ENCODE measurements at places on chromosomes 6 and 20.

- no peak overlapping the region for H3K27ac ChIP-seq
- no peaks in the 10 kb centered on the region for H3K36me3 ChIP-seq
- DNase-seq: no peak
- no peaks in the 10 kb centered on the region for H3K4me1 ChIP-seq
Observed at GRCh38 chr6:111718990-111719389, 113.3 kb upstream of the TRAF3IP2 start.

GRCh38 chr6:149054559-149055194, 262.8 kb upstream of the TAB2 start:
- H3K27ac ChIP-seq: no peak overlapping the region
- no peak overlapping the region for H3K4me3 ChIP-seq
- H3K4me1 ChIP-seq: no peaks in the 10 kb centered on the region
- no peaks in the 10 kb centered on the region for H3K36me3 ChIP-seq
- no peaks in the 10 kb centered on the region for H3K27me3 ChIP-seq

- peaks cover 7% of the 10 kb centered on the region for H3K27me3 ChIP-seq
- H3K27ac ChIP-seq: no peak overlapping the region
- DNase-seq: no peak
- H3K4me1 ChIP-seq: peaks cover 4% of the 10 kb centered on the region
- H3K36me3 ChIP-seq: no peaks in the 10 kb centered on the region
- peak overlapping the region; percentile 62 for H3K4me3 ChIP-seq
Observed at GRCh38 chr20:1185790-1186334, 1.1 kb upstream of the TMEM74B start.

GRCh38 chr6:7914991-7915789, 4.6 kb upstream of the TXNDC5 start:
- no peaks in the 10 kb centered on the region for H3K36me3 ChIP-seq
- no peak overlapping the region for H3K4me3 ChIP-seq
- DNase-seq: no peak

GRCh38 chr6:163296835-163297519, 117.5 kb upstream of the QKI start:
- H3K4me1 ChIP-seq: no peaks in the 10 kb centered on the region
- H3K27me3 ChIP-seq: no peaks in the 10 kb centered on the region
- H3K27ac ChIP-seq: no peak overlapping the region
- no peak overlapping the region for H3K4me3 ChIP-seq
- H3K36me3 ChIP-seq: no peaks in the 10 kb centered on the region

DNA sequence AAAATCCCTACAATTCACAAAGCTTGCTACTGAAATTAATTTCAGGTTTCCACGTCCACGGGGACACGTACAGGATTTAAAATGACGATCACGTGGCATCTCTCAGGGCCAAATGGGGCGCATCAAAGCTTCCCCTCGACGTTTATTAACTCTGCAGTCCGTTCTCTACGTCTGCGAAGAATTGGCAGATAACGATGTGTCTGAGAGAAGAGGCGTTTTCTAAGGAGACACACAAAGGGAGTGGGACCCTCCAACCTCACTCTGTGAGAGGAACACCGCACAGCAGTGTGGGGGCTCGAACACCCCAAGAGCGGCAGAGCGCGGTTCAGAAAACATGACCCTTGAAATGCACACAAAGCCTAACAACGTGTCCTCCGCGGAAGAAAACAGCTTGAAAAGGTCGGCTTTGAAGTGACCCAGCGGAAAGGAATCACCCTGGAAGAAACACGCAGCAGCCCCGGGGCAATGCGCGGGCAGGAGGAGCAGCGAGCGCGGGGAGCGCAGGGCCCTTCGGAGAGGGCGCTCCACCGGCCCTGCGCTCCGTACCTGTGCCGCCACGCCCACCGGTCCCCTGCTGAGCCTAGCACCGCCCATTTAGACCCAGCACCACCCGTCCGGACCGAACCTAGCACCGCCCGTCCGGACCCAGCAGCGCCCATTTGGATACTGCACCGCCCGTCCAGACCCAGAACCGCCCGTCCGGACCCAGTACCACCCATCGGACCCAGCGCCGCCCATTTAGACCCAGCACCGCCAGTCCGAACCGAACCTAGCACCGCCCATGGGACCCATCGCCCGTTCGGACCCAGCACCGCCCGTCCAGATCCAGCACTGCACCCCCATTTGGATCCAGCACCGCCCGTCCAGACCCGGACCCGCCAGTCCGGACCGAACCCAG, 1.1 kb upstream of the AFDN start:
- peak; percentile 71 for DNase-seq
- H3K4me3 ChIP-seq: peak overlapping the region; percentile 82
- no peaks in the 10 kb centered on the region for H3K27me3 ChIP-seq

DNA sequence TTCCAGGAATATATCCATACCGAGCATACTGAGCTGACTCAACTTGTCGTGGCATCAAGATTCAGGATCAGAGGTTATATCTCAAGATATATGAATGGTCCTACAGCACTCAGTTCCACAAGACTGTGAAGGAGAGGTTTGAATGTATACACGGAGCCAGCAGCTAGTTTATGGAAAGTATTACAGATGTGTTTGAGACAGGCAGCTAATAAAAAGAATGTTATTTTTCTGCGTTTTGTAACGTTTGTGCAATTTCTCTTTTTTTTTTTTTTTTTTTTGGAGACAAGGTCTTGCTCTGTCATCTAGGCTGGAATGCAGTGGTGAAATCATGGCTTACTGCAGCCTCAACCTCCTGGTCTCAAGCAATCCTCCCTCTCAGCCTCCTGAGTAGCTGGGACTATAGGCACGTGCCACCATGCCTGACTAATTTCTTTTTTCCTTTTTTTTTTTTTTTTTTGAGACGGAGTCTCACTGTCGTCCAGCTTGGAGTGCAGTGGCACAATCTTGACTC, 3.4 kb upstream of the FAM110A start:
- H3K27me3 ChIP-seq: no peaks in the 10 kb centered on the region
- DNase-seq: no peak
- peaks cover 11% of the 10 kb centered on the region for H3K4me1 ChIP-seq
- no peak overlapping the region for H3K4me3 ChIP-seq
- H3K36me3 ChIP-seq: no peaks in the 10 kb centered on the region

- no peaks in the 10 kb centered on the region for H3K36me3 ChIP-seq
- no peak overlapping the region for H3K27ac ChIP-seq
- no peaks in the 10 kb centered on the region for H3K27me3 ChIP-seq
- no peak overlapping the region for H3K4me3 ChIP-seq
Observed at GRCh38 chr6:46787871-46788540, 5.2 kb upstream of the MEP1A start.

DNA sequence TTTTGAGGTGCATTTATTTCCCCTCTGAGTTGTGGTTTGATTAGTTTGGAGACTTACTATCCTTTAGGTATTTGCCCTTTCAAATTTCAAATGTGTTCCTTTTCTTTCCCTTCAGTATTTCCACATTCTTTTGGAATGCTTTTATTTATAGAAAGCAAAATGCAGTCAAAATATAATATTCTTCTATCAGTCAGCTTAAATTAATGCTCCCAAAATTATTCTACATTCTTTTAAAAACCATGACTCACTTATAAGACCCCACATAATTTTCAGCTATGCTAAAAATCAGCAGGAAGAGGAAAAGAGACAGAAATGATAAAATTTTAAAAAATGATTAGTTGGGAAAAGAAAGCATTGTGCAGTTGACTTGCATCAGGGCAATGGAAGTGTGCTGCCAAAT, 180.0 kb upstream of the SMLR1 start:
- no peak overlapping the region for H3K27ac ChIP-seq
- no peaks in the 10 kb centered on the region for H3K27me3 ChIP-seq
- no peaks in the 10 kb centered on the region for H3K36me3 ChIP-seq

GRCh38 chr6:163702736-163703135, 288.2 kb downstream of the QKI start:
- H3K4me1 ChIP-seq: peaks cover 3% of the 10 kb centered on the region
- H3K27me3 ChIP-seq: no peaks in the 10 kb centered on the region
- no peak for DNase-seq
- no peak overlapping the region for H3K27ac ChIP-seq

DNA sequence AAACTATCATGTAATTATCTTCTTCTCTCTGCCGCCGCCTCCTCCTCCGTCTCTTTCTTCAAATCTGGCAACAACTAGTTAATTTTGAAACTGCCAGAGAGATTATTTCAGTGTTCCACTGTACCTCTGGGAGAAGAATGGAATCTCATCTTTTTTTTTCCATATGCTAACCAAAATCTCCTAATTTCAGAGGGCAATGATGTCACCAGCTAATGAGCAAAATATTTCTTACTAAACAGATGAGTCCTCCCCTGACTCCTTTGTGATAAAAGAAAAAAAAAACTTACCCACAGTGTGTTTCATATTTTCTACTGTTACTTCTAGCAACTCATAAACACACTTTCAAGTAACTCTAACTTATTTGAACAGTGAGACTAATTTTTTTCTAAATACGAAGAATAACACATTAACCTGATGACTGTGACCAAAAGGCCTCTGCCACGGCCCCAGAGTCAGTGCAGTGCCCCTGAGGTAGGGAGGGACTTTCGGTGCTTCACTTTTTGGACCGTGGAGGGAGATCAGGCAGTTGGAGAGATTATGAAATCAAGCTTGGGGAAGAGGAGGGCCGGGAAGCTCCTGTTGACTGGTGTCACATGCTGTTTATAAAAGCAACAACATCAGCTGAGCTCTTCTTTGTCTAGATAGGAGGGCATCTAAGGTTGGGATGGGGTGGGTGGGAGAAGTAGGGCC, 159.6 kb downstream of the SASH1 start:
- peak overlapping the region; percentile 33 for H3K4me3 ChIP-seq
- peak overlapping the region; percentile 88 for H3K27ac ChIP-seq
- H3K36me3 ChIP-seq: no peaks in the 10 kb centered on the region

- no peak overlapping the region for H3K4me3 ChIP-seq
- no peak overlapping the region for H3K27ac ChIP-seq
- no peaks in the 10 kb centered on the region for H3K4me1 ChIP-seq
- no peaks in the 10 kb centered on the region for H3K27me3 ChIP-seq
- H3K36me3 ChIP-seq: no peaks in the 10 kb centered on the region
- no peak for DNase-seq
Observed at GRCh38 chr6:45754432-45754831, 261.2 kb downstream of the CLIC5 start.

- DNase-seq: peak; percentile 42
- no peak overlapping the region for H3K4me3 ChIP-seq
- H3K36me3 ChIP-seq: no peaks in the 10 kb centered on the region
- H3K27me3 ChIP-seq: no peaks in the 10 kb centered on the region
Observed at GRCh38 chr20:23225407-23226060, 125.1 kb upstream of the NXT1 start.

- no peak overlapping the region for H3K27ac ChIP-seq
- peaks cover 12% of the 10 kb centered on the region for H3K36me3 ChIP-seq
- no peak overlapping the region for H3K4me3 ChIP-seq
- no peak for DNase-seq
- H3K27me3 ChIP-seq: no peaks in the 10 kb centered on the region
Observed at GRCh38 chr6:135030532-135031178, 24.0 kb downstream of the HBS1L start.

- H3K4me3 ChIP-seq: no peak overlapping the region
- H3K36me3 ChIP-seq: no peaks in the 10 kb centered on the region
- H3K27me3 ChIP-seq: no peaks in the 10 kb centered on the region
- DNase-seq: no peak
- no peak overlapping the region for H3K27ac ChIP-seq
- H3K4me1 ChIP-seq: no peaks in the 10 kb centered on the region
Observed at GRCh38 chr6:105259913-105260889, 80.4 kb upstream of the POPDC3 start.

- H3K27me3 ChIP-seq: no peaks in the 10 kb centered on the region
- H3K36me3 ChIP-seq: no peaks in the 10 kb centered on the region
- H3K27ac ChIP-seq: no peak overlapping the region
- no peak for DNase-seq
- H3K4me1 ChIP-seq: no peaks in the 10 kb centered on the region
- H3K4me3 ChIP-seq: no peak overlapping the region
Observed at GRCh38 chr6:11146117-11146826, 34.7 kb upstream of the ERVFRD-1 start.

GRCh38 chr6:27502508-27503435, 29.9 kb upstream of the ZNF184 start:
- no peak overlapping the region for H3K27ac ChIP-seq
- no peaks in the 10 kb centered on the region for H3K36me3 ChIP-seq
- H3K4me3 ChIP-seq: peak overlapping the region; percentile 59
- no peaks in the 10 kb centered on the region for H3K4me1 ChIP-seq

DNA sequence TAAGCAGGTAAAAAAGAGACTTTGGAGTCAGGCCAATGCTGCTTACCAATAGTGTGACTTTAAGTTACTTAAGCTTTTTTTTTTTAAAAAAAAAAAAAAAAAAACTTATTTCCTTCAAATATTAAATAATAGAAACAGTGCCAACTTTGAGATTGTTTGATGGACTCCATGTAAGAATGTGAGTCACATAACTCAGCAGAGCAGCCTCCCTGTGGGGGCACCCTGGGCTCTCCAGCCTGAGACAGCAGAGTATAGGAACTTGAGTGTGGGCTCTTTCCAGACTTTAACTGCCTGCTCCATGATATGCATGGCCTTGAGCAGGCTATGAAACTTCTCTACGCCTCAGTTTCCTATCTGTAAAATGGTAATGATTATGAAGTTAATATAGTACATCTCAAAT, 113.3 kb upstream of the SAMD5 start:
- H3K36me3 ChIP-seq: no peaks in the 10 kb centered on the region
- DNase-seq: no peak
- H3K4me1 ChIP-seq: no peaks in the 10 kb centered on the region
- no peaks in the 10 kb centered on the region for H3K27me3 ChIP-seq
- H3K4me3 ChIP-seq: no peak overlapping the region

DNA sequence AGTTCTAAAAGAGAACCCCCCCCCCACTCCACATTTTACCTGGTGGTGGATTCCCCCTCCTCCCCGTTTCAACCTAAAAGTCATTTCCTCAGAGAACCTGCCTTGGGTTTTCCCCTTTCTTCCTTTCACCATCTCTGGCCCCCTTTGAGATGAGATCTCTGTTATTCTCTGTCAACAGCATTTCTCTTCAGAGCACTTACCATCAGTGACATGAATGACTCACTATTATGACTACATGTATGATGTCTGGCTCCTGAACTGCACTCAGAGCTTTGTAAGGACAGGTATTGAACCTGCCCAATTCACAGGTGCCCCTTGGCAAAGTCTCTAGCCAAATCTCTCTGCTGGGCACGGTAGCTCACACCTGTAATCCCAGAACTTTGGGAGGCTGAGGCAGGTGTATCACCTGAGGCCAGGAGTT, 61.4 kb upstream of the JARID2 start:
- no peak for DNase-seq
- no peaks in the 10 kb centered on the region for H3K27me3 ChIP-seq
- H3K4me3 ChIP-seq: no peak overlapping the region
- H3K4me1 ChIP-seq: no peaks in the 10 kb centered on the region
- no peak overlapping the region for H3K27ac ChIP-seq

GRCh38 chr6:43246301-43247113, 3.2 kb downstream of the TTBK1 start:
- H3K27me3 ChIP-seq: no peaks in the 10 kb centered on the region
- peaks cover 3% of the 10 kb centered on the region for H3K4me1 ChIP-seq
- no peaks in the 10 kb centered on the region for H3K36me3 ChIP-seq
- DNase-seq: no peak

DNA sequence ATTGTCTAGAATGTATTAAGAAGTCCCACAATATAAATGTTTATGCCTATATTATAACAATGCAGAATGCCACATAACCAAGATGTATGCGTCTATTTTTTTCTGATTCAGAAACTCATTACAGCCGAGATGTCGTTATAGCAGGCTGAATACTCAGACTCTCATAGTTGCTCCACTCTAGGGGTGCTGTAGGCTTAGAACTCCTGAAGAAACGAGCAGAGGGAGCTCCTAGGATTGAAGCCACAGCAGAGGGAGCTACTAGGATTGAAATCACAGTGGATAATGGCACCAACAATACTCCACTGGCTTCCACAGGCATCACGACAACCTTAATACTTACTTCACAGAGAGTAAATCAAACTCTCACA, 208.9 kb downstream of the KIF16B start:
- no peak overlapping the region for H3K27ac ChIP-seq
- no peak for DNase-seq
- peaks cover 6% of the 10 kb centered on the region for H3K4me1 ChIP-seq
- H3K4me3 ChIP-seq: no peak overlapping the region
- no peaks in the 10 kb centered on the region for H3K36me3 ChIP-seq
